ENCODE measurements at places on chromosomes 3 and 15.
A peak's percentile ranks its signal among the peaks of the same experiment; 100 is the strongest.

DNA sequence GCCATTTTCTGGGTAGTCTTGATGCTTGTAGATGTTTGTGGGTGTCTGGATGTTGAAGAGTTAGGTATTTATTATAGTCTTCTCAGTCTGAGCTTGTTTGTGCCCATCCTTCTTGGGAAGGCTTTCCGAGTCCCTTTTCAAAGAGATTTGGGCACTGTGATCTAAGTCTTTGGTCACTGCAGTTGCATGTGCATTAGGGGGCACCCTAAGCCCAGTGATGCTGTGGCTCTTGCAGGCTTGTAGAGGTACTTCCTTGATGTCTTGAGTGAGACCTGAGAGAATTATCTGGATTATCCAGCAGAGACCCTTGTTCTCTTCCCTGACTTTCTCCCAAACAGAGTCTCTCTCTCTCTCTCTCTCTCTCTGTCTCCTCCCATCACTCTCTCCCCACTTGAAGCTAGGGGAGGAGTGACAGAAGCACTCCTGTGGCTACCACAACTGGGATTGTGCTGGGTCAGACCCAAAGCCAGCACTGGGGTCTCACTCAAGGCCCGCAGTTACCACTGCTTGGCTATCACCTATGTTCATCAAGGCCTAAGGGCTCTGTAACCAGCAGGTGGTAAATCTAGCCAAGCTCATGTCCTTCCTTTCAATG is 68.5 kb downstream of the TMCO5A start:
- peak; percentile 82 for DNase-seq

GRCh38 chr3:50245831-50246516 is 10.0 kb downstream of the GNAI2 start:
- DNase-seq: peak; percentile 32

- no peak for DNase-seq
These were observed 69.8 kb downstream of the LSM3 start for GRCh38 chr3:14248477-14248848.

DNA sequence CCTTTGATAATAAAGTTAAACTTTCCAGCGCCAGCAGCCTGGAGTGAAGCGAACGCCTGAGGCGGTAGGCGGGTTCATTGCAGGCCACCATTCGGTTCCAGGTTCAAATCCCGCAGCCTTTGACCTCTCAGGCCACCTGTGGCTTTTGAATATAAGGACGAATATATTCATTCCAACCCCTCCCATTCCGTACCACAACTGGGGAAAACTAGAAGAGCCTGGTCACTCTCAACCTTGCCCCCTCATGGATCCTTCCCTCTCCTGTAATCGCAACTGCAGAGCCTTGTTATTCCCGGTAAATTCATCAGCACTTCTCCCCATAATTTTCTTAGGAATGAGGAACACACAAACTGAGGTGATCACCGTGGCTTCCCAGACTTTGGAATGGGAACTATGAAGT is 35.2 kb downstream of the ZIC4 start:
- DNase-seq: no peak

DNA sequence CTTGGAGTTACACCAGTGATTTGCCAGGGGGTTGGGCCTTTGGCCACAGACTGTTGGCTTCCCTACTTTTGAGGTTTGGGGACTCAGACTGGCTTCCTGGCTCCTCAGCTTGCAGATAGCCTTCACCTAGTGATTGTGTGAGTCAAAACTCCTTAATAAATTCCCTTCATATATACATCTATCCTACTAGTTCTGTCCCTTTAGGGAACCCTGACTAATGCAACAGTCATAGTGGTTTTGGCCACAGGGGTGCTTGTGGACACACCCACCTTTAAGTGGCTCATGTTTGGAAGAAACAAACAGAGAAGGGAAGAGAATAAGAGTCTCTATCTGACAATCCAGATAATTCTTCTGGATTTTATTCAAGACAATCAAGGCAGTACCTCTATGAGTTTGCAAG is 457.7 kb downstream of the EPHA3 start:
- DNase-seq: no peak

Measured in amniotic epithelial cell (primary cell).